ENCODE measurements at places on chromosomes 13 and 19.

GRCh38 chr19:327291-328024 is 17.1 kb downstream of the MIER2 start:
- no peak for DNase-seq

- DNase-seq, result no peak
Measured at GRCh38 chr13:107139006-107139405, 571.1 kb upstream of the ARGLU1 start.

DNA sequence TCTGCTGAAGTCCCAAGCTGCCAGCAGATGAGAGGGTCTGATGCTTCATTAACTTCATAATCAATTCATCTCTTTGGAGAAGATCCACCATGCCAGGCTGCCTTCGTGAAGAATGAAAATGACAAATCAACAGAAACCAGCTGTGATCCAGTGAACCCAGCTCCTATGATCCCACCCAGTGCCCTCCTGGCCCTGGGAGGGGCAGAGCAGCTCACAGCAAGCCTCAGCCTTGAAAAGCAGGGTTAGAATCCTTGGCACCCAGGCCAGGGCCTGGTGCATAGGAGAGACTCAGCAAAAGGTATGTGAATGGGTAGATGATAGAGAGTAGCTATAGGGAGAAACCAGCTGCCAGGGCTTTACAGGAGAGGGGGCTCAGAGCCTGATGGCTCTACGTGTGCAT is 43.6 kb upstream of the UQCRFS1 start:
- DNase-seq, result no peak

GRCh38 chr19:54792814-54793213 is 10.6 kb upstream of the KIR2DL4 start:
- no peak for DNase-seq

DNA sequence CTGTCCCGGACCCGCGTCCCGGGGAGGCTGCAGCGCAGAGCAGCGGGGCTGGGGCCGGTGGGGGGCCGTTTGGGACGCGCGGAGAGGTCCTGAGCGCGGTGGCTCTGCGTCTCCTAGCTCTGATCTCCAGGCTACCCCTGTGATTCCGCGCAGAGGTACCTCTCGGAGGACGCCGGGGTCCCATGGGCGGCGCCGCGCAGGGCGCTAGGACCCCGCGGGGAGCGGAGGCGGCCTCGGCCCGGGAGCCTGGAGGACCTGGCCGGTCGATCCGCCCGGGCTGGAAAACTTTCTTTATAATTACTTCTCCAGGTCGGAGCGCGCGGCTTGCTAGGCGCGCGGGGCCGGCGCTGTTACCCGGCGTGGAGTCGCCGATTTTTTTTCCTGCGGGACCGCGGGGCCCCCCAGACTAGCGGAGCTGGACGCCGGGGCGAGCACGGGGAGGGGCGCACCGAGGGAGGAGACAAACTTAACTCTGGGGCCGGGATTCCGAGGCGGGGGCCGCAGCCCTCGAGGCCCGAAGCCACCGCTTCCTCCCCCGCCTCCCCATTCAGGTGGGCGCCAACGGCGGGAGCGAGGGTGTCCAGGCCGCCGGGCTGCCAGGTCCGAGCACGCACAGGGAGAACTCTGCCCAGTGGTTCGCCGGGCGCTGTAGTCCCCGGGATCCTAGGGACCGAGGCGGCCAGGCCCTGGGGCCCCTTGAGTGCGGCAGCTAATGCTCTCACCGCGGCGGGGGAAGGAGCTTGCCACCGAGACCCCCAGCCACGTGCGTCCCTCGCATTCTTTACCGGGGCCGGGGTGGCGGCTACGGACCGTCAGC is 848 bp upstream of the CEBPA start:
- no peak for DNase-seq

DNA sequence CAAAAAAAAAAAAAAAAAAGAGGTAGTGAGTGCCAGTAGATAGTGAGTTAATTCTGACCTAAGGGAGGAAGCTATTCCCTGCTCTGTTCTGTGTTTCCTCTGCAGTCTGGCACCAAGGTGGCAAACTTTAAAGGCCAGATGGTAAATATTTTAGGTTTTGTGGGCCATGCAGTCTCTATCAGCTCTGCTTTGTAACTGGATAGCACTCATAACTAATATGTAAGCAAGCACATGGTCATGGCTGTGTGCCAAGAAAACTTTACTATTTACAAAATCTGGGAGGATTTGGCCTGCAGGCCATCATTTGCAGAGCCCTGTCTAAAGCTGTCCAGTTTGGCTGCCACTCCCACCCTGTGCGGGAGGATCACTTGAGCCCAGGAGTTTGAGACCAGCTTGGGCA is 4.3 kb downstream of the PIN1 start:
- no peak for DNase-seq

- DNase-seq, result no peak
Measured at GRCh38 chr19:9848060-9848459, 12.9 kb downstream of the PIN1 start.

- DNase-seq, result no peak
Measured at GRCh38 chr19:17332677-17333581, 1.7 kb downstream of the ANO8 start.

- DNase-seq, result no peak
Measured at GRCh38 chr13:78323040-78323439, 280.3 kb downstream of the POU4F1 start.

Measured in H54 (cell line).